COR-L47 (cell line): ENCODE measurements at places on chromosomes 16 and 17.

DNA sequence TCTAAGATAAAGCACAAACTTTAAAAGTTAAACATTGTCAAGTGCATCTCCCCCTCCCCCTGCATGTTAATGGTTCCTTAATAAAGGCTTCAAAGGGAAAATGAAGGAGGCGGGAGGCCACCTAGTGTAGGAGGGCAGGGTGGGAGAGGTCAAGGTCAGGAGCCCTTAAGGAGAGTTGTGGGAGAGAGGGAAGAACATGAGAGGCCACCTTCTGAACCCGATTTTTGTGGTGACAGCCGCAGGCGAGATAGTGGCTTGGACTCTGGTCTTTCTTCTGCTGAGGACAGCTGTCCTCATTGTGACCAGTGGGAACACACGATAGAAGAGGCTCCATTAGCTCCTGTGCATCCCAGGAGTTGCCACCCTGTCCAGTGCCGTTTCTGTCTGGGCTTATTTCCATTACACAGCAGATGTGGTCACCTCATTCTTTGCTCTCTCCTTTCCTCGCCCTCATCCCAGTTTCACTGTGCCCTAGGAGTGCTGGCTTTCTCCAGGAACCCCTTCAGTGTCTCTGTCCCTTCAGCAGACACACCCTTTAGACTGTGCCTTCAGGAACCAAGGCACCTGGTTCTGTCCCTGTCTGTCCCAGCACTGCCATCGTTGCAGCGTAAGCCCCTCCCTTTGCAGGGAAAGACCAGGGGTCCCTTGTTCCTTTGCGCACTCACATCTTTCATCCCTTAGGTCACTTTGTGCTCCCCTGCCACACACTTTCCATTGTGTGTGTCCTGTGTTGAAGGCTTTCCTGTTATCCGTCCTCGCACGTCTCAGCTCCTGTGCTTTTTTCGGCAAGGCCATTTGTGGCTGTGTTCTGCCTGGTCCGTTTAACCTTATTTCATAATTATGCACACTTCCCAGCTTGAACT is 7.5 kb downstream of the SEC14L1 start:
- DNase-seq: no peak

DNA sequence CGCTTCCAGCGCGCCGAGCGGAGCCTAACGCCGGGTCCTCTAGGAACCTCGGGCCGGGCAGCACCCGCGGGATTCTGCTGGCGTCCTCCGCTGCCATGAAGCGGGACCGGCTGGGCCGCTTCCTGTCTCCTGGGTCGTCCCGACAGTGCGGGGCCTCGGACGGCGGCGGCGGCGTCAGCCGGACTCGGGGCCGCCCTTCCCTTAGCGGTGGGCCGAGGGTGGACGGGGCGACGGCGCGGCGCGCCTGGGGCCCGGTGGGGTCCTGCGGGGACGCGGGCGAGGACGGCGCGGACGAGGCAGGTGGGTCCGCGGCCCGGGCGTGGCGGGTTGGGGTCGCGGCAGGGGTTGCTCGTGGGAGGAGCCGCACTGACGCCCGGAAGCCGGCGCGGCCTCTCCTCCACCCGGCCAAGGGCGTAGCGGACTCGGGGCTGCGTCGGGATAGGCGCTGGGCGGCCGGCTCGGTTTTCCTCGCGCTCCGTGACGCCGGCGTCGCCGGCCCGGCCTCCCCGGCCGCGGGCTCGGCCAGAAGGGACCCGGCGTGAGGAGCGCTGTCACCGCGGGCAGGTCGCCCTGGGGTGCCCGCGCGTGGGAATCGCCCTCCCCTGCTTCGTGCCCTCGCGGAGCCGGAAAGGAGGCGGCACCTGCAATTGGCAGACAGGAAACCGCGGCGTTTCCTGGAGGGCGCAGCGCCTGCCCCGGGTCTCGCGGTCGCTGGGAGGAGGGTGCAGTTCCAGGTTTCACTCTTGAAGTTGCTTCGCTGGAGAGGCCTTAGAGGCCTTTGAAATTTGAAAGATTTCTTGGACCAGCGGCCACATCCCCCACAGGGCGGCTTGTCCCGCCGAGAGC is 432 bp downstream of the ZNF276 start:
- peak; percentile 35 for DNase-seq

DNA sequence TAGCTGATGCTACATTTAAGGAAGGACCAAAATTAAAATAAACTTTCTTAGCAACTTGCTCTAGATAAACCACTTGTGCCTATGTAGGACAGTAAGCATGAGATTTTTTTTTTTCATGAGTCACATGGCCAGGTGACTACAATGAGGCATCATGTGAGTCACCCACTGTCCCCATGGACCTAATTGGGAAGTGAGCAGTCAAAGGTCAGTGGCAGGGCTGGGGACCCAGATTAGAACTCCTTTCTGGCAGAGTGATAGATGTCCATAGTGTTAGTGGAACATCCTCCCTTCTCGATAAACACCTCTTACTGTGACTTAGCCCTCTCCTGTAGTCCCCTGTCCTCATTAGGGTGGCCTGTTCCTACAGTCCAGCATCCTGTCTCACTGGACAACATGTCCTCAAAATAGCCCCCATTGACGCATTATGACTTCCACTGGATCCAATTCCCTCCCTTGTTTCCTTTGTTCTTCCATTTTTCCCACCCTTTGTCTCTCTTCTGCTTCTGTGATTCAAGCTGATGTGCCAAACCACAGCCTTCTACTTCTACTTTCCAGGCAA is 12.4 kb downstream of the ITGB3 start:
- no peak for DNase-seq

GRCh38 chr16:324451-325334 is 27.8 kb downstream of the AXIN1 start:
- DNase-seq: no peak

DNA sequence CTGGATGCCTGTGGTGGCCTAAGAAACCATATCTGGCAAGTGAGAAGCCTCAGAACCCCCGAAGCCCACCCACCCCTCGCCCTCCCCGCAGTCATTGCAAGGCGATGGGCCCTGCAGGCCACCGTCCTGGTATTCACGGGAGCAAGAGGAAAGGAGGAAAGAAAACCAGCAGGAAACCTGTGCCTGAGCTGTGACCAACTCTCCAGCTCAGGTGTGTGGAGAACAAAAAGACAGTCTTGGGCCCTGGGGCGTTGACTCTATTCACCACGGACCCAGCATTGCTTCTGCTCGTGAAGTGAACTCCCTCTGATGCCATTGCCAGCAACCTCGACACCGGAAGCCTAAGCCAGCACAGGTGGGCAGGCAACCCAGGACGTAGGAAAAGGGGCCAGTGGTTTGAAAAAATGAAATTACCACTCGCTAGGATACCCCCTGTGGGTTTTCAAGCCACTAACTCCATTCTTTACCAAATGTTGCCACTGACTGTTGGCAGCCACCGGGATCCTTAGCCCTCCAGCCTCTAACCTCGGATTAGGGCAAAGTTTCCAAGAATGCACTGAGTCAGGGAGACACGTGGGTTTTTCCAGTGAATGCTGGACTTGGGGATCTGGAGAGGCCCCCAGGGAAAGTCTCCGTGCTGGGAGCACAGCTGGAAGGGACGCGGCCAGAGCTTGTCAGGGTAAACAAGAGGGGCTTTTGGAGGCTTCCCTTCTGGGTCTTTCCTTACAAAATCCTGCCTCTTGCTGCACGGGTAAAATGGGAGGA is 25.1 kb downstream of the FA2H start:
- DNase-seq: no peak

DNA sequence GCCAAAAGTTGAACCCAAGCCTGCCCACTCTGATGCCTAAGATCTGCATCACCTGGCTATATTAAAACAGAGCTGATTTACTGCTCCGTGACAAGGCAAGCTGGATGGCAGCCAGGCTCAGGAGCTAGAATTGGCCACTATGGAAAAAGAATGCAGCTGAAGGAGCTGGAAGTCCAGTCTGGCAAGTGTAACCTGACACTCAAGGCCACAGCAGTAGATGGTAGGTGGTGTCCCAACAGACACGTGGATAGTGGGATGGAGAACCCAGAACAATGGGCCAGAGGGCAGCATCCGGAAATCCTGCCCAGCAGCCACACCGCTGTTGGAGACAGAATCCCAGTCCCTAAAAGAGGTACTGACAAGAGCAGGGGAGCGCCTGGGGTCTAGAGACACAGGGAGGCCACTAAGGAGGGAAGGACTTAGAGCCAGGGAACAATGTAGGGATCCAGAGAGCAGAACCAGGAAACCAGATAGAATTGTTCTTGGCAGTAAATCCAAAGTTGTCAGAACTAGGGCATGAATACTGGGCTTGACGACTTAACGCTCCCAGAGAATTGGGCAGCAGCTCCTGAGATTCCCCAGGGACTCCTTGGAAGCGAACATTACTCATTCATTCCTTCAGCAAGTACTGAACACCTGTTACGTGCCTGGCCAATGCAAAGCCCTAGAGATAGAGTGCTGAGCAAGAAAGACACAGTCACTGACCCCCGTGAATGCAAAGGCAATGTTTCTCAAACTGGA is 85.7 kb downstream of the CDYL2 start:
- DNase-seq: no peak

DNA sequence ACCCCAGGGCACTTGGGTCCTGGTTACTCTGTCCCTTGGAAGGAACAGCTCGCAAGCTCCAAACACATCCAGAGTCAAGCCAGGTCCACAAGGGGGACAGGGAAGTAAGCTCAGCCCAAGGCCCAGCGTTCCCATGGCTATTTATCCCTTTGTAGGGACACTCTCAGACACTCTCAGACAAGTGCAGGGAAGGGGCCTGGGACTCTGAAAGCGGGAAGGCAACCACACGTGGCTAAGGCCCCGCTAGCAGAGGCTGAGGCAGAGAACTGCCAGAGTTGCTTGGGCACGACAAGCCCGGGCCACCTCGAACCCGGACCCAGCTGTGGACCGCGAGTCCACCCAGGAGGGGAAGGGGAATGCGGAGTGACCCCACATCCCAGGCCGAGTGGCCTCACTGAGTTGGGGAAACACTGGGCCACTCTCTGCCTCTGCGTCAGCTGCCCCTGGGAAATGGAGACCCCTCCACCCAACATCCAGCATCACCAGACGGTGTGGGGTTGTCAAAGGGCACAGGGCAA is 10.2 kb downstream of the NPTX1 start:
- no peak for DNase-seq

DNA sequence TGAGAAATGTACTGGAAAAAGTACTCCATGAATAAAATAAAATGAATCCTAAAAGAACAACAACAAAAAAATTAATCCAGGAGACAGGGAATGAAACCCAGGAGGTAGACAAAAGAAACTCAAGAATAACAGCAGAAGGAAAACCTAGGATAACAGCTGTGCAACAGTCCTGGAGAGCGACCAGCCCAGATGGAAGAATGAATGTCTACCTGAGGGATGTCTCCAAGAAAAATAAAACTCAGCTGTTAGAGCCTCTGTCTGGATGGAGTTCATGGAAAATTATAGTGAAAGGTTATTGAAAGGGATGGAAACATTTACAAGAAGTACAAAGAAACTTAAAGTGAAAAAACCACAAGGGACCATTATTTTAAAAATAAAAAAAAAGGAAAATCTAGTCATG is 135.8 kb upstream of the CA10 start:
- DNase-seq: no peak

DNA sequence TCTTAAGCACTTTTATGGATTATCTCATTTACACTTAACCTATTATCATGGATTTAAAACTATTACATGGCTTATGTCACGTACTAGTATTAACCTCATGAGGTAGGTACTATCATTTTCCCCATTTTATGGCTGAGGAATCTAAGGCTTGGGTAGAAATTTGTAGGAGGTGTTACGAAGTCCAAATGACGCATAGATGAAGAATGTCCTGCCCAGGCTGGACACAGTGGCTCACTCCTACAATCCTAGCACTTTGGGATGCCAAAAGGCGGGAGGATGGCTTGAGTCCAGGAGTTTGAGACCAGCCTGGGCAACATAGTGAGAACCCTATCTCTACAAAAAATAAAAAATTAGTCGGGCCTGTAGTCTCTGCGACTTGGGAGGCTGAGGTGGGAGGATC is 4.8 kb upstream of the C1QL1 start:
- DNase-seq: no peak
